ENCODE measurements at places on chromosomes 6 and 20.

- DNase-seq: no peak
Observed at GRCh38 chr6:1135726-1136414, 176.0 kb upstream of the FOXQ1 start.

DNA sequence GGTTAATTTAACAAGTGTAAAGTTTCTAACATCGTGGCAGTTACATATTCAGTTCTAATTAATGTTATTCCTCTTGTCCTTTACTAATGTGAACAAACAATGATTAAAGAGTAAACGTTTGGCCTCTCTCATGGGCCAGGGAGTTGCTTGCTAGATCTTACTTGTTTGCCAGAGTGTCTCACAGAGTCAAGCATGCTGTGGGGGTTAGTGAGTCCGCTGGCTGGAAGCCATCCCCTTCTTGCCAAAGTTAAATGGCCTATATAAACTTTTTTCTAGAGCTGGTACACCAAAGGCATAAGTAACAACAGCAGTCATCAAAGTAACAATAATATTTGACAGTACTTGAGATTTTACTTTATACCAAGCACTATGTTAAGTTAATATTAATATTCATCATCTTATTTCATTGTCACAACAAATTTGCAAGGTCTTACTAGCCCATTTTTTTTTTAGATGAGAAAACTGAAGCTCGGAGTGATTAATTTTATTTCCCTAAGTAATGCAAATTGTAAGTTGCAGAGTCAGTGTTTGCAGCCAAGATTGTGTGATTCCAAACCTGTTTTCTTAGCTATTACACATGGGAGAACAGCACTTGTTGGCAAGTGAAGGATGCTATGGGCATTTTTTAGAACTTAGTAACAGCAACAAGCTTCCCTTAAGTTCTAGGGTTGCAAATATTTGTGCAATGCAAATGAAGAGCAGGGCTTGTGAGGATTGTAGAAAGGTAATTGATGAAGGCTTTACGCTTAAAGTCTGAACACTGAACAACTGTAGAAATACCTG, 224.5 kb downstream of the RFPL4B start:
- peak; percentile 7 for DNase-seq

GRCh38 chr6:3330199-3330598, 71.5 kb downstream of the PSMG4 start:
- DNase-seq: no peak

DNA sequence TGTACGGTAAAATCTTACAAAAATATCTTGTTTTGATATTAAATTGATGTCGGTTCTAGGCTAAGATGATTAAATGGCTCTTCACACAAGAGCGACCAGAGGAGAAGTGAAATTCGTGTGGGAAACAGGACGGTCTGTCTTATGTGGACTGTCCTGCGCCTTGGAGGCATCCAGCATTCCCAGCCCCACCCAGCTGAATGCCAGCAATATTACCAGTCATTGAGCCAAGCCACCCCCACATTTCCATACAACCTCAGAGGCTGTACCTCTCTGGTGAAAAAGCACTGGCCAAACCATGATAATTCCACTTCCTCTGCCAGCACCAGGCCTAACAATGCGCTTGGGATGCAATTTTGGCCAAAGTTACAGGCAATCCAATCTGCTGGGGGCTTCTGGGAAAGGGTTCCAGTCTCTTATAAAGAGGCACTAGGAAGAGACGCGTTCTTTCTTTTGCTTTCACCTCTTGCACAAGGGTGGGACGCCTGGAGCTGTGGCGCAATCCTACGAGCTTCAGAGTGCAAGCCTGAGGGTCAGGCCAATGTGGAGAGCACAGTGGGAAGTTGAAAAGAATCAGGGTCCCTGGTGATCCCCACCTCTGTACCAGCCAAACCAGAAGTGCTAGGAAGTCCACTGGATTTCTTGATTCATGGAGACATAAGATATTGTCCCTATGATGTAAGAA, 213.1 kb downstream of the PREX1 start:
- no peak for DNase-seq

DNA sequence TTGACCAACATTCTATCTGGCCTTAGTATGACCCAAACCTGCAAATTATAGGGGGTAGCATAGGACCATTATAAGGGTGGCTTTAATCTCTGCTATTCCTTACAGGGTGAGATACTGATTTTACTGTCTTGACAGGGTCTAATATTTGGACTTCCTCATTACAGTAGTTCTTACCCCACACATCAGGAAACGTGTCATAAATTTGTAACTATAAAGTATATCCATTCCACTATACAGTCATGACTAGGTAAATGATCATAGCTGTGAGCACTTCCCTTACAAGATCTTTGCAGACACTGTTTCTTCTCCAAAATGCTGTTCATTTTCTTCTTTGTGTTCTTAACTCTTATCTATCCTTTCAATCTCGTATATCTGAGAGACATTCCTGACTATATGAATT, 518.7 kb upstream of the RNF217 start:
- DNase-seq: no peak

DNA sequence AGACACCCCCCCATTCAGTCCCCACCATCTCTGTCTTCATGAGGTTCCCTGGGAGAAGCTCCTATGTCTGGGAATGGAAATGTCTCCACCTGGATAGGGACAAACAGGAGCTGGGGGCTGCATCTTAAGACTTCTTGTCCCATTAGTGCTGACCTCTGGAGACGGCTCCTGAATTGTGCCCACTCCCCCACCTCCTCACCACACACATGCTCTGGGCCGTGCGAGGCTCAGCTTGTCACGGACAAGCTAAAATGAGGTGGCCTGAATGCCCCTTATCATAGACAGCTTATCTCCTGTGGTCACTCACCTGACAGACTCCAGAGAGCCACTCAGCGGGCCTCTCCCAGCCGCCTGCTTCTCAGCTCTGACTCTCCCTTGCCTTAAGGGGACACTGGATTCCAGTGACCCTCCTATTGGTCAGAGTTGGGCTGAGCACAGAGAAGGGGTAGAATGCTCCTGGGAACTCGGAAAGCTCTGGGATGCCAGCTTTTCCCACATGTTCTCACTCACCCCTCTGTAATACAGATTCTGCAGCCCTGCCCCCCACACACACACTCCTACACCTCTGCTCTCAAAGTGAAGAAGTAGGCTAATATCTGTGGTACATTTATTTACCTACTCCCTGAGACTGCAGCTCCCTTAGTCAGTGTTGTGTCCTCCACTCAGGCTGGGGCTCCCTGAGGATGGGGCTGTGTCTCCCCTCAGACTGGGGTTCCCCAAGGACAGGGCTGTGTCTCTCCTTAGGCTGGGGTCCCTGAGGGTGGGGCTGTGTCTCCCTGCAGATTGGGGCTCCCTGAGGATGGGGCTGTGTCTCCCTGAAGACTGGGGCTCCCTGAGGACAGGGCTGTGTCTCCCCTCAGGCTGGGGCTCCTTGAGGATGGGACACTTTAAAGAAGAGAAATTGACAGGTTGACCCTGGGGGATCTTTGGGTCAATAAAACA, 167.5 kb downstream of the VEGFA start:
- DNase-seq: no peak

DNA sequence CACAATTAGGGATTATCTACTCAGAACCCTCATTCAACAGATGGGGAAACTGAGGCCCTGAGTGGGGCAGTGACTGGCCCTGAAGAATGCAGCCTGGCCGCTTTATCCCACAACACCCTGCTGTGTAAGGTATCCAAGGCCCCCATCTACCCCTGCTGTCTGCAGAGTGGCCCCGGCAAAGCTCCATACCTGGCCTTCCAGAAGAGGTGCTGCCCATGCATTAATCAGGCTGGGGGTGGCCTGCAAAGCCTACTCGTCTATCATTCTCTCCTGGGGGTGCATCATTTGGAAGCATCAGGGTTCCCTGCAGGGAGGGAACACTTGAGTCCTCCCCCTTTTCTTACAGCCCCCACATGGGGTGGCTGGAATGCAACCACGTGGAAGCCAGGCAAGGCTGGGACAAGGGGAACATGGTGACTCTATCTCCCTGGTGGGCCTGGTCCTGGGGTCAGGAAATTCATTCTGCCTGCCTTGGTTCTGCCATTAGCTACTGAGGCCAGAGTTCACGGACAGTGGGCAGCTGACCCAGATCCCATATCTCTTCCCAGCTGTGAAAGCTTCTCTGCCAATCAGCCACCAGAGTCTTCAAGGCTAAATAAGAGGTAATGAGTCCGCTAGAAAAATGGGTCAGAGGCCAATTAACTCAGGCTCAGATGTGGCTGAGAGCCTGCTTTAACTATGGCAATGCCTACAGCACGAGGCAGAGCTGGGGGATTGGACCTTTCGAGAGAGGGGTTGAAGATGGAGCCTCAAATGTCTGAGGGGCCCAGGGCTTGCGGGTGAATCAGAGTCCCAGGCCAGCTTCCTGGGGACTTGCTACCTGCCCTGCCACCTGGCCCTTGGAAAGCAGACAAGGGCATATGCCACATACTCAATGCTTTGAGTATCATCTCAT, 72.3 kb upstream of the TOX2 start:
- DNase-seq: no peak

DNA sequence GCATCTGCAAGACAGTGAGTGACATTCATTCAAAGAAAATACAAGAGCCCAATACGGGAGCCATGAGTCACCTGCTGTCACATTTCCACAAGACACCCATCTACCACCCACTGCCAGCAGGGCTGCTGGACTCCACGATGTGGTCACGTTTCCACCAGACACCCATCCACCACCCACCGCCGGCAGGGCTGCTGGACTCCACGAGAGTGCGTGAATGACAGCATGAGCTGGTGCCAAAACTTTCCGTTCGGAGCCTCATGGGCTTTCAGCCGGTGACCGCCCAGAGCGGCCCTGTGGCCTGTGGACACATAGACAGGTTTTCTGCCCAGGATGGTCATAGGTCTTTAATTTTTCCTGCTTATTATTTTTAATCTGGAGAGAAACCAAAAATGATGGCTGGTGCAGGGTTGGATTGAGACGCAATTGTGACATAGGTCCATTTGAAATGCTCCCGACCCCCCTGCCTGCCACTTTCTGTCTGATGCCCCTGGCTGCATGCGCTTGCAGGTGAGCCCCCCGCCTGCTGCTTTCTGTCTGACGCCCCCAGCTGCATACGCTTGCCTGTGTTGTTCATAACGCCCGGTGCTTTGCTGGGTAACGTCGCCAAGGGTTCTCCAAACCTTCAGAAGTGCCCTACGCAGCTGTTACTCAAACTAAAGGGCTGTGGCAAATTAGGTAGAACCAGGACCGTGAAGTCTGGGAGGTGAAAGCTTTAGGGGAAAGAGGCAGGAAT, 59.1 kb upstream of the SMOC2 start:
- DNase-seq: no peak

DNA sequence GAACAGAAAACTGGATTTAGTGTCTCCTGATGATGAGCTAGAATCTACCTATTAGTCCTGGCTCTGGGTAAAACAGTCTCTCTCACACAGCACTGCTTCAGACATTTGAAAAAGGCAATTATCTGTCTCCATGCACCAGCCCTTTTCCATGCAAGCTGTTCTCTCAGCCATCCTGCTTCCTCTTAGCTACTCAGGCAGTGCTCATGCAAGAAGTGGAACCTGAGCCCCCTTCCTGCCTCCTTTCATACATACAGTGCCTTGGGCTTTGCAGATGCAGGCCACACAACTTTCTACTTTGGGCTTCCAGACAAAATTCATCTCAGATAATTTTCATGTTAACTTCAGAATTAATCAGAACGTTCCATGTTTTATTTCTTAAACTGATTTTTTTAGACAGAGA, 151.3 kb downstream of the RALGAPA2 start:
- no peak for DNase-seq

Data from substantia nigra (tissue), 51 donors.